ENCODE measurements at places on chromosomes 7 and 10.

- DNase-seq: no peak
Observed at GRCh38 chr7:158473221-158473620, 114.4 kb downstream of the PTPRN2 start.

DNA sequence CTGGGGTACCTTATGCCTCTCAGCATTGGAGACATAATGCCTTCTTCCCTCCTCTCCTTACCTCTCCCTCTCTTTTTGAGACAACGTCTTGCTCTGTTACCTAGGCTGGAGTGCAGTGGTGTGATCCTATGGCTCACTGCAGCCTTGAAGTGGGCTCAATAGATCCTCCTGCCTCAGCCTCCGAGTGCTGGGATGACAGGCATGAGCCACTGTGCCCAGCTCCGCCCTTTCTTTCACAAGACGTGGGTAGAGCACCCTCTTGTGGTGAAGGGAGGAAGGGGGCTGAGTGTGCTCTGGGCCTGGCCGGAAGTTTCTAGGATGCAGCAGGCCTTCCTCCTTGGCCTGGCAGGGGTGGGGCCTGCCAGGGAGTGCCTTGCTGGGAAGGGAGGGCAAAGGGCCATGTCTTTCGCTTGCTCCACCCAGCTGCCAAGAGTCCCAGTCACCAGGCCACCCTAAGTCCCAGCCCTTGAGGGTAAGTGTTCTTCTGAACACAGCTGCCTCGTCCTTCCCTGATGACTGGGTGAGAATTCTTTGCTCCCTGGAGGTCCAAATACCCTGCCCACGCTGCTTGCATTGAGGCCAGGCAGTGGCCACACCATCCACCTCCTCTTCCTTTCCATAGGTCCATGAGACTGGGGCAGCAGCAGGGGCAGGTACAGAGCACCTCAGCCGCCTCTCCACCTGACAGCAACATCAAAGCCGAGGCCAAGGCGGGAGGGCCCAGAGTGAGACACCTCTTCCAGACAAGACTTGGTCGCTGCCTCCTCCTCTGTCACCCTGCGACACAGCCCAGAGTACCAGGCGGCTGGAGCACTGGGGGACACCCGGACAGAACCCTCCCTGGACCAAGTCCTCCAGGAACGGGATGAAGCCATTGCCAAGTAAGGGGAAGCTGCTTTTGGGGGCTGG, 3.7 kb downstream of the ABHD11 start:
- peak; percentile 72 for DNase-seq

DNA sequence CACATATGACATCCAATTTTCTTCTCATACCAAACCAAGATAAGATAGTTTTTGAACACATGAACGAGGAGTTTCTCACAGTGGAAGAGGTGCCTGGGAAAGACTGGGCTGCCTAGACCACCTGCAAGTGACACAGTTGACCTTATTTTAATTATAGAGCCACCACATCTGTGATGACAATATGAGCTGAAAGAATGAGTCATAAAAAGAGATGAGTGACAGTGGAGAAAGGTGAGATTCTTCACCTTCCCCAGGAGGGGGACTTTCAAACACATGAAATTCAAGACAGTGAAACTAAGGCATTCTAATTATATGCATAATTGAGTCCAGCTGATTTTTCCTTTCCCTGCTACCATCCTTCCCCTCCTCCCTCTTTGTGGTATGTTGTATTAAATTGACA, 475.5 kb downstream of the NXPH1 start:
- no peak for DNase-seq

- no peak for DNase-seq
Observed at GRCh38 chr10:129770286-129770685, 193.8 kb downstream of the EBF3 start.

DNA sequence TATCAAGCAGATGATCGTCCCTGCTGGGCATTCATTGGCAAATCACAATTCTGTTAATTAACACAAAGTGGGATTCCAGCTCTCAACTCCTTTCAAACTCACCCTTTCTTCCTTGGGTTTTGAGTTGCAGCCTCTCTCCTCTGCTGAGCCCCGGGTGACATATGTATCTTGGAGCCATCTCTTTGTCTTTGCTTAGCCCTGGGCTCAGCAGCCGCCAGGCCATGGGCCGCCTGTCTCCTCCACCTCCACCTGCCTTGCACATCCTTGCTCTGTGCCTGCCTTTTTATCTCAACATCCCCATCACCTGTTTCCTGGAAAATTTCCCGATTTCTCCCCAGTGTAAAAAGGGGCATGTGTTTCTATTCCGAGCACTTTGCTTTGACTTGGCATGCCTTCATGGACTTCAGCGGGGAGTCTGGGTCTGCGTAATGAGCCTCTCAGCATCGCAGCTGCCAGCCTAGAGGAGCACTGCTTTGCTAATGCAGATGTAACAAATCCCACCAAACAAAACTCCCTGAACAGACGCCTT, 141.3 kb upstream of the AGK start:
- DNase-seq: no peak

GRCh38 chr10:6333086-6333485, 130.4 kb downstream of the PFKFB3 start:
- DNase-seq: no peak

DNA sequence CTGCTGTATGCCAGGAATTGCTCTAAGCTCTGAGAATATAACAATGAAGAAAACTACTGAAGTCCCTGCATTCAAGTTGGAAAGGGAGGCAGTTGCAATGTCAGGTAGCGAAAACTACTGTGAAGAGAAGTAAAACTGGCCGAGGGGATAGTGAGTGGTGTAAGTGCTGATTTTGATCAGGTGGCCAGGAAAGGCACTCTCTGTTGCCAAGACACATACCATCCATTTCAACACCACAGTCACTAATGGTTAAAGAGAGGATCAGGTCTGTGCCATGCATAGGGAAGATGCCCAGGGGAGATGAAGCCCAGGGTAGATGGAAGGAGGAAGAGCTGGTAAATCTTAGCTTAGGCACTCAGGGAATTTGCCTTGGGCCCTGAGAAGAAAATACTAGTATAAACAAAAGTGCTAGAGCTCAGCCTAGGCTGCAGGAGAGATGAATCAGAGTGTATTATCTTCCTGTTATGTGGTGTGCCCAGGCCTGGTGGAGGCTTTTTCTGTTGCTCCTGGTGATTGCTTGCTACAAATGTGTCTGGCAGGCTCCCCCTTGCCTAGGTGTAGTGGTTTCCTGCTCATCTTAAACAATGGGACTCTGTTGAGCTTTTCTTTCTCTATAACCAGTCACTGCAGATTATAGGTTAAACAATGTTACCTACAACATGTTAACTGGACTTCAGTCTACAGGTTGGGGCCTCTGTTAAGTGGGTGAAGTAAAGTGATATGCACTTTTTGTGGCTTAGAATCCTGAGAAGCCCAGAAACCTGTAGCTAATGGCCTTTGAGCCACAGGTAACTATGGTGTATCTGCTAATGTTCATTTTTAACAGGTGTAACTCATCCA, 125.5 kb downstream of the LRRC4 start:
- no peak for DNase-seq

- DNase-seq: no peak
Observed at GRCh38 chr7:67518580-67518979, 521.9 kb downstream of the TYW1 start.

DNA sequence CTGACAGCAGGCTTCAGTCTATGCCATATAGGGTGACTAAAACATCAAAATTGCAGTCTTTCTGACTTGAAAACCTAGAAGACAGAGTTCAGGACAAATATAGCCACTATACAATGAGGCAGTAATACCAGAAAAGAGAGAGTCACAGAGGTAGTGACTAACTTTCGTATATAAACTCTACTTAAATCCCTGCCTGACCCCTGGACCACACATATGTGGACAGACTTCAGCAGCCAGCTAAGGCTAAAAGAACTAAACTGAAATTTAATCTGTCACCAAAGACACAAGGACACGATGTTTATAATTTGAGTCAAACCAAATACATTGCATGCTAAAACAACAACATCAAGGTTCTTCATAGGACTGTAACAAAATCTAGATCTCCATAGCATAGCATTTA, 64.6 kb upstream of the MACROH2A2 start:
- no peak for DNase-seq

DNA sequence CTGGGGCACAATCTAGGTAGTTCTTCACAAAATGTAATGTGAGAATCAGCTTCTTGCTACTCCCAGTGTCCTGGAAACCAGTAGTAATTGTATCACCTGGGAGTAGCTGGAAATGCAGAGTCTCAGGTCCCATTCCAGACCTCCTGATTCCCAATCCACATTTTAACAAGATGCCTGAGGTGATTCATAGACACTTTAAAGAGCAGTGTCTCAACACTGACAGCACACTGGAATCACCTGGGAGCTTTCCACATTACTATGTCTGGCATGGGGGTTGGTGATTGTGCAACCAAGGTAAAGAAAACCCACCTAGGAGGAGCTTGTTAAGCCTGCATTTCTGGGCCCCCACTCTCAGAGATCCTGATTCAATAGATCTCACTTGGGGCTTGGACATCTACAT, 11.1 kb downstream of the DPY19L1 start:
- no peak for DNase-seq

DNA sequence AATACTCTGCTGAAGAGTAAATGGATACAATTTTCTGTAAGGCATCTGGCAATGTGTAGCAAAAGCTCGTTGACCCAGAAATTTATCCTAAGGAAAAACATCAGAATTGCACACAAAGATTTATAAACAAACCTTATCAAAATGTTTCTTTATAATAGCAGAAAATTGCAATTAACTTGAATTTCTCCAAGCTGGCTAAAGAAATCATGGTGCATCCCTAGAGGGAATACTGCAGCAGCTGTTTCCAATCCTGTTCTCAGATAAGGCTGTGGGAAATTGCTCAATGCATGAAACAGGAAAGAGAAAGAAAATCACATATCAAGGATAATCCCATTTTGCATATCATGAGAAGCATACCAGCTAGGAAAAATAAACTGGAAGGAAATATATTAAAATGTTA, 18.7 kb downstream of the TACR2 start:
- DNase-seq: no peak

GRCh38 chr10:110618230-110618610, 25.9 kb upstream of the RBM20 start:
- no peak for DNase-seq

DNA sequence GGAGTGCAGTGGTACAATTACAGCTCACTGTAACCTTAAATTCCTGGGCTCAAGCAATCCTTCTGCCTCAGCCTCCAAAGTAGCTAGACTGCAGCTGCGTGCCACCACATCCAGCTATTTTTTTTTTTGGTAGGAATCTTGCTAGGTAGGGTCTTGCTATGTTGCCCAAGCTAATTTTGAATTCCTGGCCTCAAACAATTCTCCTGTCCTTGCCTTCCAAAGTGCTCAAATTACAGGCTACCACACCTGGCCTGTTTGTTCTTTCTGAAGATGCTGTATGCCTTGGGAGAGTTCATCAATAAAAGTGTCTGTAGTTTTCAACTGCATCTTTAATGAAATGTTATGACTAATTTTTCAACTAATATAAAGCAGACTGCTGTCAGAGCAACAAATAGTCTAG, 452 bp downstream of the SAMD9 start:
- no peak for DNase-seq

- no peak for DNase-seq
Observed at GRCh38 chr7:94769724-94770123, 113.8 kb upstream of the SGCE start.

DNA sequence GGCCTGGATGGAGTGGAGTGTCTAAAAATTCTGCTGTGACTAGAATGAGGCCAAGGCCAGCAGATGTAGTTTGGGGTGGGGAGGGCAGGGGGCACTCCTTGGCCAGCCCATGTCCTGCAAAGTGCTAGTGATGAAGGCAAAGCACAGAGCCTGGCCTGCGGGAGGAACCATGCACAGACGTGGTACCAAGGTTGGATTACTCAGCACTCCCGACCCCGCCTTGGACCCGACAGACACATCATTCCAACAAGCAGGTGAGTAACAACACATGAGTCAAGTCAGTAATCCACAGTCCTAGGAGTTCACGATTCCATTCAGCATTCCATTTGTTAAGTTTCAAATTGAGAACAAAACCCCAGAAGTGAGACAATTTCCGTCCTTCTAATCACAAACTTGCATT, 317.3 kb downstream of the TCERG1L start:
- DNase-seq: no peak

GRCh38 chr10:64112701-64113355, 591.6 kb downstream of the REEP3 start:
- no peak for DNase-seq

DNA sequence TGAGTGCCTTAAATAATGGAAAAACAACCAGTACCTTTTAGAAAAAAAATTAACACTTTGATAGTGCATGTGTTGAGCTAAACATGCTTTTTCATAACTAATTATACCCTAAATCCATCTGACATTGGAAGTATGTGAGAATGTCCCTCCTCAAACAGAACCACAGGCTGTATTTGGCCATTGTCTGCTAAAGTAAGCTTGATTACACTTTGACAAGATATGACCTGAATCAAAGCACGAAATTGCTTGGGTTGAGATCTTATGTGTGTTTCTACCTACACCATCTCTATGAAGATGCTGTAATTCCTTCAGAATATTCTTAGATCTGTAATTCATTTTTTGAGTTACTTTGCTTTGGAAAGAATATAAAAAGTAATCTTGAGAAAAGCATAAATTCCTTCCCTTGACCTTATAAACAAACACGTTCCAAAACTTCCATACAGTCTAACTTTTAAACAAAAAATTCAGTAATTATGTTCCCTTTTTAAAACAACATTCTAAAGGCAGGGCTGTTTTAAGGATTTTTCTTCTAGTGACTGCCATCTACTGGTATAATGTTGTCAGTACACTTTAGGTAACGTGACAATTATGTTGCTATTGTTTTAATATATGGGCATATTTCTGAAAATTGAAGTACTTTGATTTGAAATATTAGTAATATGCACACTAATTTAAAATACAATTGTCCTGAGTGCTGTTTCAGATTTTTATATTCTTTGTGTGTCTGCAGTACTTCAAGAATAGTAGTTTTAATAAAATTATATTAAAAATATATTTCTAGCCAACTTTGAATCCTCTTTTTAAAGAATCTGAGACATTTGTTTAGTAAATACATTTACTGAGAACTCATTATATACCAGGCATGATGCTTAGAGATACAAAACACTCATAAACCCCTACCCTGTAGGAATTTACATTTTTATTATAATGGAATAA, 20.9 kb downstream of the CD36 start:
- DNase-seq: no peak

DNA sequence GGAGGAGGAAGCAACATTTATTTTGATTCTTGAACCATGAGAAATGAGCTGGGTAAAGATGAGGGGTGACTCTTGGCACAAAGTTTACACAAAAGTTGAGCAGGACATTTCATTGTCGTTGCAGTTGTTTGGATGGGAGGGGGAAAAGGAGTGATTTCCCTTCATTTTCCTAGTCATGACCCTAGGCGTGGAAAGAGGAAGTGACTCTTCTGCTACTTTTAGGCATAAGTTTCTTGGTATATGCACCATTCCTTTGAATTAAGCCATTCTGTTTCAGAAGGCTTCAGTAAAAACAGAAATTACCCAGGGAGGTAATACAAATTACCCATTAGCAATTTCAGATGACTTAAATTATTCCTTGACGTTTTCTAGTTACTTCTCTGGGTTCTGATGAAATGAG, 113.9 kb upstream of the FAM171A1 start:
- DNase-seq: no peak

GRCh38 chr10:133564816-133565215, 567 bp downstream of the SYCE1 start:
- no peak for DNase-seq

All from activated gamma-delta T cell treated with anti-CD3 and anti-CD28 coated beads, Interleukin-2, amount 50 U/mL, for 16 hours (primary cell).